ENCODE measurements at places on chromosomes 1 and 21.

DNA sequence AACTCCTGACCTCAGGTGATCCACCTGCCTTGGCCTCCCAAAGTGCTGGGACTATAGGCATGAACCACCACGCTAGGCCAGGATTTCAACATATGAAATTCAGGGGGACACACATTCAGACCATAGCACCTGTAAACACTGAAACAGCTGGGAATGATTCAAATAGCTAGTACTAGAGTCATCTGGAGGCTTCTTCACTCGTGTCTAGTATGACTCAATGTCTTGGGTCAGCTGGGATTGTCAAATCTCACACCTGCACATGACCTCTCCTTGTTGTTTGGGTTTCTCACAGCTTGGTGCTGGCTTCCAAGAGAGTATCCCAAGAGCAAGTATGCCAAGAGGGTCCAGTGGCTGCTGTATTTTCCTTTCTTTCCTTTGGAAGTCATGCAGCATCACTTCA lies 75.1 kb downstream of the PGM1 start:
- no peak for DNase-seq

GRCh38 chr1:116692879-116693278 lies 25.3 kb upstream of the IGSF3 start:
- no peak for DNase-seq

DNA sequence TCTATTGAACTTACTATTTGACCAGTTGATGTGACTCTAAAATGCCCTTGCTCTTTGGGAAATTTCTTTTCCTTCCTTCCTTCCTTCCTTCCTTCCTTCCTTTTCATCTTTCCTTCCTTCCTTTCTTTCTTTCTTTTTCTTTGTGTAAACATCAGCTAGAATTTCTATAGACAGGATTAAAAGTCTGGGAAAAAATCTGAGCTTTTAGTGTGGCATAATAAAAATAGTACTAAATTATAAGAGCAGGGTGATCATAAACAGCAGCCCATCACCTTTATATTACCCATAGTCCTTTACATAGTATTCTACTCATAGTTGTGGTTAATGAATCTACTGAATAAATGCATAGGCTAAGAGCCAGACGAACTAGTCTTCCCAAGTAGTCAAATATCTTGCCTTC lies 281.0 kb upstream of the DAB1 start:
- no peak for DNase-seq

DNA sequence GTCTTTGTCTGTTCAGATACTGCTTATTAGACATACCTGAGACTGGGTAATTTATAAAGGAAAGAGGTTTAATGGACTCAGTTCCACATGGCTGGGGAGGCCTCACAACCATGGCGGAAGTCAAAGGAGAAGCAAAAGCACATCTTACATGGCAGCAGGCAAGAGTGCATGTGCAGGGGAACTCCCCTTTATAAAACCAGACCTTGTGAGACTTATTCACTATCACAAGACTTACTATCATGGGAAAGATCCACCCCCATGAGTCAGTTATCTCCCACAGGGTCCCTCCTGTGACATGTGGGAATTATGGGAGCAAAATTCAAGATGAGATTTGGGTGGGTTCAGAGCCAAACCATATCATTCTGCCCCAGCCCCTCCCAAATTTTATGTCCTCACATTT lies 7.1 kb upstream of the PSMA5 start:
- no peak for DNase-seq

GRCh38 chr1:171233183-171233582 lies 15.1 kb upstream of the FMO1 start:
- DNase-seq: no peak

DNA sequence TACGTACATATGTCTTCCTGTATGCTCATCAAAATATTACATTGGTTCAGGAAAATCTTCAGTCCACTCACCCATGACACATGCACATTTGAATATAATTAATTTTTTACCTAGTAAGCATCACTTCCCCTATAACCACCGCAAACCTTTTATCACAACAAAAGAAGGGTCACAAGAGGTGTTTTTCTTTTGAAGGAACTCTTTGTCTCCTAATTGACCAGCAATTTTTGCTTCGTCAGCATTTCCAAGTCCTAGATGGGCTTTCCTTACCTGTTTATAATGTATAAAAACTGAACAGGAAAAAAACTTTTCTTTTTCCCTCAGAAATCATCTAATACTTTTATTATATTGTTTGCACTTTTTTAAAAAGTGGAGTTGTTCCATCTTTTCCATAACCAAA lies 631.3 kb downstream of the PLA2G4A start:
- no peak for DNase-seq

GRCh38 chr1:59605761-59606160 lies 209.0 kb upstream of the HOOK1 start:
- DNase-seq: no peak

GRCh38 chr1:209590405-209590804 lies 6.9 kb downstream of the CAMK1G start:
- DNase-seq: no peak

- DNase-seq: no peak
These were observed 25.6 kb downstream of the RGS1 start for GRCh38 chr1:192601143-192601542.

GRCh38 chr21:29704719-29705118 lies 235.1 kb downstream of the GRIK1 start:
- DNase-seq: no peak

GRCh38 chr1:88877382-88877825 lies 14.0 kb downstream of the GTF2B start:
- DNase-seq: no peak

GRCh38 chr1:225642177-225642576 lies 10.7 kb downstream of the ENAH start:
- no peak for DNase-seq

DNA sequence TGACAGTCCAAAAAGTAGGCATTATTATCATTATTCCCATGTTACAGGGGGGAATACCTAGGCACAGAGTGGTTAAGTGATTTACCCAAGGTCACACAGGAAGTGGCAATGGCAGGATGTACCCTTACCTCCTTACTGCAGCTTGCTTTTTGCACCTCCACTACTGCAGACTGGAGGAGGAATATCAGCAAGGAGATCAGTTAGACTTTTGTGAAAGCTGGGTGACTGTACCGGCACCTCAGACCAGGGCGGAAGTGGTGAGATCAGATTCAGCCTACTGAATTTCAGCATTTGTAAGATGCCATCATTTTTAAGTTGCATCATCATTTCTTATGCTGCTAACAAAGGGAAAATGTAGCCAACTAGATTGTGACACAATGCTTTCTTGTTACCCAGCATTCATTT lies 4.5 kb downstream of the ADARB1 start:
- DNase-seq: no peak

- no peak for DNase-seq
These were observed 25.3 kb downstream of the DSTYK start for GRCh38 chr1:205186191-205186590.

DNA sequence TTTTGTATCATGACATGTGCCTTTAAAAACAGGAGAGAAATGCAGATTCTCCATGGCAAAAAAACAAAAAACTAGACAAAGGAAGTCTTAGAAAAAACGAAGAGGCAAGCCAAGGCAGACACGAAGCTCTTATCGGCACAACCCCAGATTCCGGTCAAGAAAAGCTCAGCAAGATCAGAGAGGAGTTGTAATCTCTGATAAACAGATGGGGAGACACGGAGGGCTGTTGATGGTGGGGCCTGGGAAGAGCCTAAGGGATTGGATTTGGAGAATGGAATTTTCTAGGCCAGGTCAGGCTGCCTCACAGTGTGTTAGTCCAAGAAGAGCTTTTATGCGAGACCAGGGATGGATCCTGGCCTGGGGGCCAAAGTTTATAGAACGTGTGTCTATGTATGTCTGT lies 96.2 kb upstream of the AKT3 start:
- DNase-seq: no peak

- no peak for DNase-seq
These were observed 190.3 kb downstream of the VPS13D start for GRCh38 chr1:12420171-12420570.

DNA sequence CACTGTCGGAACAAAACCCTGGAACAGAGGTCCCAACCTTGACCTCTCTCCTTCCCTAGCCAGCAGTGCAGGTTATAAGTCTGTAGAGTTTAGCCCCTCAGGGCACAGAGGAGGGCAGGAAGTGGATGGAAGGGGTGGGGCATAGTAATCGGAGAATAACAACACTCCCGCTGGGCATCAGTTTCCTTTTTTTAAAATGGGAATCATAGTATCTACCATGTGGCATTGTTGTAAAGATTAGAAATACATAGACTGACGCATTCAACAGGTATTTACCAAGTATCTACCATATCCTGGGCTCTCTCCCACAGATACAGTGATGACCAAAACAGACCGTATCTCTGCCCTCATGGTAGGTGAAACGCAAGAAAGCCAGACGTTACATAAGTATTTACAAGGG lies 24.9 kb upstream of the ATF3 start:
- no peak for DNase-seq

GRCh38 chr1:54300401-54300800 lies 100.4 kb downstream of the MRPL37 start:
- no peak for DNase-seq

GRCh38 chr1:200337410-200337809 lies 72.4 kb downstream of the ZNF281 start:
- DNase-seq: no peak

GRCh38 chr1:181801617-181802016 lies 259.9 kb downstream of the ZNF648 start:
- DNase-seq: no peak

DNA sequence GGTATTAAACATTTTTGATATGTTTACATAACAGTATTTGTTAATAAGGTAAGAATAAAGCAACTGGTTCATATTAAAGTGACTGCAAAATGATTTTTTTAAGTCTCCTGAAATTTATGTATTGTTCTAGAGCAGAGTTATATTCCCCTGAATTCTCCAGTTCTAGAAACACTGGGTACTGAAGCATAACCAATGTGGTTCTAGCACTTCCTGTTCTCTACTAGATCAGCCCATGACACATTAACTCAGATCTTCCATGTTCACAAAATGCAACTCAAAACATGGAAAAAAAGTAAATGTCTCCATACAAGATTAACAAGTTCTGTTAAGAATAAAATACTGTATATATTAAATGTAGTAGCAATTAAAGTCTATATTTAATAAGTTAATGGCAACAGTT lies 3.9 kb downstream of the NEGR1 start:
- no peak for DNase-seq

DNA sequence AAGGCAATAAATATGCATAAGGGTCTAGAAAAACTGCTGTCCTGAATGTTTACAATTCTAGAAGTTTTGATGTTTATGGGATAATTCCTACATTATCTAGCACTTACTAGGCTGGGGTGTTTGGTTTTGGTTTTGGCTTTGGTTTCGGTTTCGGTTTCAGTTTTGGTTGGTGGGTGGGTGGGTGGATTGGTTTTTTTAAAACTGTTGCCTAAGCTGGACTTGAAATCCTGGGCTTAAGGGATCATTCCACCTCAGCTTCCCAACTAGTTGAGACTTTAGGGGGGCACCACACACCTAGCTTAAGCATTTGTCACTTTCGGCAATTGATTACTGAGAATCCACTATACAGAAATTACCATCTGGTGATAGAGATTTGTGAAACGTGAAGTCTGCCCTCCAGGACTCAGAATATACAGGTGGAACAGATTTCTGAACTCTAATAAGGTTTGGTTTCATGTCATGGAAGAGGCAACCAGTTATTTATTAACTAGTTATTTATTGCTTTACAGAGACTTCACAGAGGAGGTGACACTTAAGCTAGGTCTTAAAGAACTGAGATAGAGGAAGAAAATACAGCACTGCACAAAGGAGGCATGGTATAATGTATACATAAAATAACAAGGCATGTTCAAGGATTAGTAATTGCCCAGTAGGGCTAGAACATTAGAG lies 69.6 kb downstream of the PIK3R3 start:
- no peak for DNase-seq
